Suprapubic skin (tissue), 4 donors: ENCODE measurements at places on chromosomes 2 and 18. TPM values are rescaled to one million over a fixed set of nuclear protein-coding genes. Genes with fewer than 3 reads are reported as not detected.
A peak's percentile ranks its signal among the peaks of the same experiment; 100 is the strongest.

UGT1A3 gene
- total RNA-seq, result 3.0 TPM

PRKAG3 gene
- 0.26 TPM for total RNA-seq

CXCR1 gene
- not detected for total RNA-seq

POLR1B gene
- total RNA-seq, result 26.9 TPM

- peaks cover 59% of the 10 kb centered on the region for H3K4me1 ChIP-seq
- no peaks in the 10 kb centered on the region for H3K27me3 ChIP-seq
- no peak for DNase-seq
- H3K27ac ChIP-seq, result peak overlapping the region; percentile 99
Observed at GRCh38 chr2:85326406-85327159, 1.2 kb downstream of the TGOLN2 start.

DNA sequence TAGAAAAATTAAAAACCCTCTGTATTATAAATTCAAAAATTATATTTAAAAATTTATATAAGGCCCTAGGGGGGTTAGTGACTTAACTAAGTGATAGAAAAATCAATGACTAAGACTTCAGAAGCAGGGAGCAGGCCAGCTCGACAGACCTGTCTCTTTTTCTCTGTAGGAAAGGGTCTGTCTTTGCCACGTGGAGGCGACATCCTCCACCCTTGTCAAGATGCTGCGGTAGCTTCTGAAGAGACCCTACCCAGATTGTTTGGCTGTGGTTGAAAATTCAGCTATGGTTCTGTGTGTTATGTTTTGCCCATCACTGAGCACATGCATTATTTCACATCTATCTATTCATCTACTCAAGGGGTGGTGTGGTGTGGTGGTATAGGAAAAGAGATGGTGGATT, 8.2 kb upstream of the SLC4A3 start:
- H3K4me1 ChIP-seq, result no peaks in the 10 kb centered on the region
- peaks cover 21% of the 10 kb centered on the region for H3K36me3 ChIP-seq
- H3K4me3 ChIP-seq, result no peak overlapping the region
- H3K27ac ChIP-seq, result no peak overlapping the region

DNA sequence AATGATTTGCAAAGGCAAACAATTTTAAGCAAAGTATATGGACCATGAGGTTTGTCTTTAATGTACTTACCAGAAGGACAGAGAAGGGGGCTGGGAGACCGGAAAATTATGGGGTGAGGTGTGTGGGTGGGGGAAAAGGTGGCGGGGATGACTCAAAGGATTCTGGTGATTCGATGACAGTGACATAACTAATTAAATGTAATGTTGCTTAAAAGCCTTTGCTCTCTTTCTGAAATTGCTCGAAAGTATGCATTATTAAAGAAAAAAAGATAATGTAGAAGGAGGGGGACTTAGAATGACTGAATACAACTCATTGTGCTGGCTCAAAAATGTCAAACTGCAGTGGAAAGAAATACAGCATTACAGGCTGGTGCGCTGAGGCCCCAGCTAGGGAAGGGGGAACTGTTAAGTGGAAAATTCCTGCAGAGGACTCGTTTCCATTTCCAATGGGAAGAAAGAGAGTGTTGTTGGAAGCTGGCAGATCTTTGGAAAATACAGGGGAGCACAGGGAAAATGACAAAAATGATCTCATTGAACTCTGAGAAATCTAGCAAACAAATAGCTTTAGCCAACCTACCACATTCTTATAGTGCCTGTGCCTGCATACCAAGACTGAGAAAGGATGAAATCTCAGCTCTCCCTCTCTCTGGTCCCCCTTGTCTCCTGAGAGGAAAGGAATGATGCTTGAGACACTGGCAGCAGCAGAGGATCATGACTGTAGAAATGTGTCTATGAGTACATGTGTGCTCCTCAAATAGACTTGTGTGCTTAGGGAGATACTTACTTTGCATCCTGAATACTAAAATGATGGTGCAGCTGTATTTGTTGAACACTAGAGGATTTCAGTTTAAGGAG, 632.4 kb downstream of the NYAP2 start:
- H3K27me3 ChIP-seq, result no peaks in the 10 kb centered on the region
- peaks cover 16% of the 10 kb centered on the region for H3K4me1 ChIP-seq
- no peaks in the 10 kb centered on the region for H3K36me3 ChIP-seq
- DNase-seq, result no peak
- peak overlapping the region; percentile 48 for H3K4me3 ChIP-seq
- H3K27ac ChIP-seq, result peak overlapping the region; percentile 24

DNA sequence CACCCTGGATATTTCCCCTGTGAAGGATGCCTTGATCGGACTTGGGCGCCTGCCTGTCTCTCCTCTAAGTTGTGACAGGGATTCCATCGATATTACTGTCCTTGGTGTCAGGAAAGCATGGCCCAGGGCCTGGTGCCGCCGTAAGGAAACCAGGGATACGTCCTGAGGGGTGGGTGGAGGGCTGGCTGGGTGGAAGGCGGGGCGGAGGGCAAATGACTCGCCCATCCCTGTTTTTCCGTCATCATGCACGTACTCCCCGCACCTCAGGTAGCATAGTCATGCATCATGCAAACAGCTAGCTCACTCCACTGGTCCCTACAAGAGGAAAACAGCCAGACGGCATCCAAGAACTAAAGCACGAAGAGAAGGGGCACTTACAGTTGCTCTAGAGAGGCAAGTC, 57.1 kb downstream of the PXDN start:
- no peak for DNase-seq
- no peaks in the 10 kb centered on the region for H3K27me3 ChIP-seq
- H3K4me1 ChIP-seq, result no peaks in the 10 kb centered on the region

GRCh38 chr2:227728035-227728434, at the start of gene SCYGR7:
TSS of gene SCYGR7 (plus strand) at chr2:227728335. CDS start at chr2:227728335, 0 bp downstream.
- H3K4me1 ChIP-seq, result no peaks in the 10 kb centered on the region
- no peak within 1 kb of the TSS for H3K27ac ChIP-seq
- no peaks in the 10 kb centered on the region for H3K27me3 ChIP-seq
- DNase-seq, result no peak

GRCh38 chr2:38037757-38038621, 38.0 kb downstream of the CYP1B1 start:
- no peaks in the 10 kb centered on the region for H3K36me3 ChIP-seq
- no peak for DNase-seq
- H3K27ac ChIP-seq, result peak overlapping the region; percentile 55
- peaks cover 11% of the 10 kb centered on the region for H3K4me1 ChIP-seq

- H3K27ac ChIP-seq, result no peak overlapping the region
- no peaks in the 10 kb centered on the region for H3K27me3 ChIP-seq
- no peaks in the 10 kb centered on the region for H3K36me3 ChIP-seq
- no peak for DNase-seq
Observed at GRCh38 chr2:51953931-51954330, 922.0 kb upstream of the NRXN1 start.

DNA sequence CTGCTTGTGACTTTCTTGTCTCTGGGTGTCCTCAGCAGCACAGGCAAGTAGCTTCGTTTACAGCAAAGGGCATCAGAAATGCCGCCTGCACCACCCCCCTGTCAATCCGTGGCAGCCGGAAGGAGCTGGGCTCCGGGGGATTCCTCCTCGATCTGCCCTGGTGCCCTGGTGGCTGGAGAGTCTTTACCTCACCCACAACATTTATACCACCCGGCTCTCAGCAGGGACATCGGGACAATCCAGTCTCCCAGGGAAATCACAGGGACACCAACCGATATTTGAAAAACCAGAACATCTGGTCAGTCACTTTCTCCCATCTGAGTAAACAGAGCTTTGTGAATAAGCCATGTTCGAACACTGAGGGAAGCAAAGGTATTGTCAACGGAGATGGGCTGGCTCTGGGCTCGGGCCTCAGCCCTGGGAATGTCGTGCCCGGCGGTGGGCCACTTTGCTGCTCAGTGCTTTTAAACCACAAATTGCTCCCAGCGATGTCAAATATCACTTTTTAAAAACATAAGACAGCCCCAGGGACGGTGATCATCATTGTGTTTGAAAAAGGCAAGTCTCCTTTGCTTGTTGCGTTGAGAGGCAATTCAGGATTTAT, 210.0 kb upstream of the SALL3 start:
- no peaks in the 10 kb centered on the region for H3K4me1 ChIP-seq
- H3K4me3 ChIP-seq, result no peak overlapping the region
- DNase-seq, result no peak
- H3K27me3 ChIP-seq, result peaks cover 48% of the 10 kb centered on the region

DNA sequence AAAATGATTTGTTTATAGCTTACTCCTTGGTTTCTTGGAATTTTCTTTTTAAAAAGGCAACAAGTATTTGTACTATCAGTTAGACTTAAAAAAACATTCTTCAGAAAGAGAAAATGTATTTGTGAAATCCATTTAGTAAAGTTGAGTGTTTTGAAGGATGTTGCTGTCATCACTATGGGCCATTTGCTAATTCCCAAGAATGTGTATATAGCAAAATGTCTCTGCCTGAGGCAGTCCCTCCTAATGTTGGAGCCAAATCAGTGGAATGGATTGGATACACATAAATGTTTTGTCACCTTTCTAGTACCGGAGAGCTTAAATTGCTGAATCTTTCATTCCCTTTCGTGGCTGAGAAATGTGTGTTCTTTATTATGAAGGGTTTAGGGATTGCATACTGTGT, 890.2 kb upstream of the ZEB2 start:
- no peaks in the 10 kb centered on the region for H3K27me3 ChIP-seq
- H3K36me3 ChIP-seq, result no peaks in the 10 kb centered on the region
- H3K27ac ChIP-seq, result no peak overlapping the region
- no peak overlapping the region for H3K4me3 ChIP-seq

- no peak overlapping the region for H3K27ac ChIP-seq
- DNase-seq, result peak; percentile 49
- peaks cover 6% of the 10 kb centered on the region for H3K4me1 ChIP-seq
- H3K4me3 ChIP-seq, result no peak overlapping the region
- H3K36me3 ChIP-seq, result no peaks in the 10 kb centered on the region
Observed at GRCh38 chr2:180203972-180204371, 196.9 kb upstream of the CWC22 start.

- no peak overlapping the region for H3K27ac ChIP-seq
- H3K27me3 ChIP-seq, result no peaks in the 10 kb centered on the region
- no peaks in the 10 kb centered on the region for H3K36me3 ChIP-seq
- no peak overlapping the region for H3K4me3 ChIP-seq
- H3K4me1 ChIP-seq, result no peaks in the 10 kb centered on the region
- DNase-seq, result no peak
Observed at GRCh38 chr2:57906152-57906732, 140.4 kb upstream of the VRK2 start.

DNA sequence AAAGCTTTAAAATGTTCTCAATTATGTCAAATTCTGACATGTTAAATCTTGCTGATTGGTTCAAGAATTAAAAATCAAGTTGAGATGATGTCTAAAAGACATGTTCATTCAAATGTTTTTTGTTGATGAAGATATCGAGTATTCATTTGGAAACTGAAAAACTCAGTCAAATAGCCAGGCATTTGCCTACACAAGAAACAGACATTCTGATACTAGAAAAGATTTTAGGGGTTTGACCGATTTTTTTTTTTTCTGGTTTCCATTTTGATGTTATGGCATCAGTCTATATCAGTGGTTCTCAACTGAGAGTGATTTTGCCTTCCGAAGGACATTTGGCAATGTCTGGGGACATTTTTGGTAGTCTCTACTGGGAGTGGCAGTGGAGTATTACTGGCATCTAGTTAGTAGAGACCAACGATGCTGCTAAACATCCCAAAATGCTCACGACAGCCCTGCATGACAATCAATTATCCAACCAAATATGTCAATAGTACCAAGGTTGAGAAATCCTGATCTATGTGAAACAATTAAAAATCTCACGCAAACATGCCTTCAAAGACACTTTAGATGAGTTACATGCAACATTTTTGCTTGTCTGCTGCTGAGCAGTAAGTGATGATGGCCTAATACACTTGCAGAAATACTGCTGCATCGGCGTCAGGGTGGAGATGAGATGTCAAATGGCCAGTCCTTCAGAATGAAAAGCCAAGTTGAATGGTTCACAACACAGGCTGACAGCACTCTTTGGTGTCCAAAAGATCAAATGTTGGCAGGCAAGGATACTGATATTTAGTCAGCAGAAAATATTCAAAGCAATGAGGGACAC, 12.5 kb downstream of the RASGRP3 start:
- H3K4me3 ChIP-seq, result no peak overlapping the region
- no peak overlapping the region for H3K27ac ChIP-seq
- no peaks in the 10 kb centered on the region for H3K36me3 ChIP-seq
- H3K4me1 ChIP-seq, result no peaks in the 10 kb centered on the region
- DNase-seq, result no peak

DNA sequence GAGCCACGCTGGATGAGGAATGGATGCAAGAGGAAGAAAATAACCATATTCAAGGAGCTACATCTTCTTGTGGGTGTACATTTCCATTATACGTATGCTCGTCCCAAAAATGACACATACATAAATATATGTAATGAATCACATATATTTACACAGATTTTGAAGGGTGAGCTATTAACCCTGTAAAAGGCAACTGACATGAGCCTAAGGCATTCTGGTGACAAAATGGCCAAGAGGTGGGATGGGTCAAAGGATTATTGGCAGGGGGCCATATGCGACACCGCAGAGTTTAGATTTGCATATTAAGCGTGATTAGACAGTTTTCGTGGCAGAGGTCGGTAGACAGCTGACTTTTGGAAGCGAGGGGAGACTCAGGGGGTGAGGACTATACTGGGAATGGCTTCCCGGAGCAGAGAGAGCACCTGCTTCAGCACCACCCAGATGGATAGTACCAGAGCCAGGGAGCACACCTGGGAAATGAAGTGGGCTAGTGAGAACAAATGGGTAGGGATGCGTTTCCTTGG, 431 bp upstream of the CNRIP1 start:
- peak overlapping the region; percentile 89 for H3K27ac ChIP-seq
- peaks cover 26% of the 10 kb centered on the region for H3K4me1 ChIP-seq
- H3K4me3 ChIP-seq, result peak overlapping the region; percentile 57
- H3K27me3 ChIP-seq, result peaks cover 22% of the 10 kb centered on the region
- H3K36me3 ChIP-seq, result no peaks in the 10 kb centered on the region
- DNase-seq, result peak; percentile 66

DNA sequence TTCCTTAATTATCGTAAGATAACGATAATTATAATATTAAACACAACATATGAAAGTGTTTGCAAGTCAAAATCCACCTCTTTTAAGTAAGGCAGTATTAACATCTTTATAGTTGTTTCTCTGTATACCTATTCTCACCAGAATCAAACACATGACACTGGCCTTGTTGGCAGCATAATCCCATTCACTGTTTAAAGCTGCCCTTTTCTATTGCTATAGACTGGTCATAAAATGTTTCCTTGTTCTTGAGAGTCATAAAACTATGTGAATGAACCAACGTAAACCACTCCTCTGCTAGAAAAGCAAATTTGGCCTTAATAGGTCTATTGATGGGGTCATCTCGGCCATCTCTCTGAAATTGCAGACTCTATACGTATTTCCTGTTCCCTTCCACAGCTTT, 293.1 kb downstream of the SLC8A1 start:
- H3K36me3 ChIP-seq, result no peaks in the 10 kb centered on the region
- H3K4me3 ChIP-seq, result no peak overlapping the region
- no peaks in the 10 kb centered on the region for H3K4me1 ChIP-seq
- no peak for DNase-seq
